Left renal cortex interstitium (tissue), 4 donors: ENCODE measurements at places on chromosomes 16 and 17. TPM values are rescaled to one million over a fixed set of nuclear protein-coding genes. Genes with fewer than 3 reads are reported as not detected.

The CSH1 gene
- 0.55 TPM for polyA plus RNA-seq

GRCh38 chr16:20084624-20085226, 11.0 kb upstream of the GPR139 start:
- DNase-seq = no peak

The RPRML gene
- not detected for polyA plus RNA-seq

DNA sequence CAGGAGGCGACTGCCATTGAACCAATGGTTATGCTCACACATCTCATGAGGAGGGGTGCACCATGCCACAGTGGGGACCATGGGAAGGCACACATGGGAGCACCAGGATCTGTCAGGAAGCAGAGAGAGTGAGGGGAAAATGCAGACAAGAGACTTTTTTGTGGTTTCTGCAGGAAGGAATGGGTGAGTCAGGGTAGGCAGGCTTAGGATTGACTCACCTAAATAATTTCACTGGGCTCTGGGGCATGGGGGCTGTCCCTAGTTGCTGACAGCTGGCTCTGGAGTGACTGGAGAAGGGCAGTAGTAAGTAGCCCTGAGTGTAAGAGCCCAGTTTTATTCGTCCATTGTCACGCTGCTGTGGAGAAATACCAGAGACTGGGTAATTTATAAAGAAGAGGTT, 202.4 kb downstream of the AXIN2 start:
- DNase-seq = no peak

The SMIM22 gene
- 11.9 TPM for polyA plus RNA-seq

The POLR2A gene
- polyA plus RNA-seq = 102 TPM

The SLC47A2 gene
- polyA plus RNA-seq = 8.6 TPM

The MIEF2 gene
- polyA plus RNA-seq = 17.7 TPM

The CD300LG gene
- polyA plus RNA-seq = 0.79 TPM

GRCh38 chr17:8884336-8884990, 17.0 kb upstream of the PIK3R6 start:
- no peak for DNase-seq

DNA sequence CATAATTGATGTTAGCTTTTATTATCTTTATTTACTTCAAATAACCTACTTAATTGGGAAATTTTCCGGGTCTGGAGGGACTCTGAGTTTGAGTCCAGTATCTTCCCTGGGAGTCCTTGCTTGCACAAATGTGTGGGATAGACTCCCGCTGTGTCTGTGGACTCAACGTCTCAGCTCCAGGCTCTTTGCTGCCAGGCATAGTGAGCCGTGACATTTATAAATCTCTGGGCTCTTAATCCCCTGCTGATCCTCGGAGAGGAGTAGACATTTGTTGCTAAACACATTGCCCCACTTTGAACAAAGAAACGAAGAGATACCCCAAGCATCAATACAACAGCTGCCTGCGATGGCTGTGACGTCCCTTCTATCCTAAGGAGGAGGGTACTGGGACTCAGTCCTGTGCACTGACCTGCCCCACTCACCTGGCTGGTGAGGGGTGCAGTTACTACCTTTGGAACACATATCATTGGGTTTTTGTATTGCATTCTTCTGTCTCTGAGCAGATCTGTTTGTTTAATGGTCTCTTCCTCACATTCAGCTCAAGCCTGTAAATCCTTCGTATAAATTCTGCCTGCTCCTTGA, 316.9 kb downstream of the HAPSTR1 start:
- no peak for DNase-seq

- DNase-seq = no peak
Observed at GRCh38 chr17:37823996-37824395, 79.1 kb upstream of the HNF1B start.
